ENCODE measurements at places on chromosomes 11 and 22. TPM values are rescaled to one million over a fixed set of nuclear protein-coding genes. Genes with fewer than 3 reads are reported as not detected.

- DNase-seq: no peak
Observed at GRCh38 chr11:69504576-69505335, 23.3 kb downstream of the LINC01488 start.

Gene DKK3
- total RNA-seq: 74.6 TPM

- DNase-seq: peak; percentile 51
Observed at GRCh38 chr11:30586251-30587144, at the start of gene MPPED2. Gene MPPED2, minus strand, starts transcription at chr11:30586353. Its CDS starts 5,980 bp downstream, at chr11:30580373.

- no peak for DNase-seq
Observed at GRCh38 chr11:58625826-58626460, 3.5 kb downstream of the CNTF start.

DNA sequence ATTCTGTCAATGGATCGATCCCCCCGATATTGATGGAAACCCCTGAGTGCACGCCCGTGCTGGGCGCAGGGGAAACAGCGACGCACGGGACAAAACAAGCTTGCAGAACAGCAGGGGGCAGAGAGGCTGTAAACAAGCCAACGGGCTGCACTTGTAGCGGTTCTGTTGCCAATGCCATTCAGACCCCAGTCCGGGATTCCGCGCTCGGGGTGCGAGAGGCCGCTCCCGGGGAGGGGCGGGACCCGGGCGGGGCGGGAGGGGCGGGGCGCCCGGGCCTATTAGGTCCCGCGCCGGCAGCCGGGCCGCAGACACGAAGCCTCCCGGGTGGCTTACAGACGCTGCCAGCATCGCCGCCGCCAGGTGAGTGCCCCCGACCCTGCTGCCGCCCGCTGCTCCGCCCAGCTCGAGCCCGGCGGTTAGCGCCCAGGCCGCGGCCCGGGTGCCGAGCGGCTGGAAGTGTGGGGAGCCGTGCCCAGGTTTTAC, at the start of gene BIK:
BIK (plus strand) TSS at position 307 of the 483 bp plus-strand sequence. CDS start 13,273 bp downstream, outside the sequence.
- DNase-seq: peak; percentile 58
